ENCODE measurements at places on chromosomes 6 and 20.
A peak's percentile ranks its signal among the peaks of the same experiment; 100 is the strongest.

DNA sequence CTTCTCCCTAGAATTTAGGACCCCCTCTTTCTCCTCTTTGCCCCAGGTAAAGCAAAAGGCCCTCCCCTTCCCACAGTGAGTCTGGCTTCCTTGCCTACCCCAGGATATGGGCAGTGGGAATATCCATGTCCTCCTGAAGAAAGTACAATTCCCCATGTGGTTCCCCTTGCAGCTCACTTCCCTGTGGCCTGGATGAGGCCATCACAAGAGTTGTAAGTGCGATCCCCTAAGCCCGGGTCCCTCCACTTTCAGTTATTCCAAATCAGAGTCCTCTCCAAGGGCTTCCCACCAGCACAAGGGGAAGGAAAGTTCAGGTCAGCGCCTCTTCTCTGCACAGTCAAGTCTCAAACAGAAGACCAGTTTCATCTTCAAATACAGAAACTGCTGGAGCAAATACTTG lies 10.2 kb upstream of the PTPN1 start:
- DNase-seq = no peak

- no peak for DNase-seq
Observed at GRCh38 chr6:127201321-127201720, 65.3 kb upstream of the RNF146 start.

GRCh38 chr6:83464381-83465140 lies 33.7 kb upstream of the ME1 start:
- no peak for DNase-seq

DNA sequence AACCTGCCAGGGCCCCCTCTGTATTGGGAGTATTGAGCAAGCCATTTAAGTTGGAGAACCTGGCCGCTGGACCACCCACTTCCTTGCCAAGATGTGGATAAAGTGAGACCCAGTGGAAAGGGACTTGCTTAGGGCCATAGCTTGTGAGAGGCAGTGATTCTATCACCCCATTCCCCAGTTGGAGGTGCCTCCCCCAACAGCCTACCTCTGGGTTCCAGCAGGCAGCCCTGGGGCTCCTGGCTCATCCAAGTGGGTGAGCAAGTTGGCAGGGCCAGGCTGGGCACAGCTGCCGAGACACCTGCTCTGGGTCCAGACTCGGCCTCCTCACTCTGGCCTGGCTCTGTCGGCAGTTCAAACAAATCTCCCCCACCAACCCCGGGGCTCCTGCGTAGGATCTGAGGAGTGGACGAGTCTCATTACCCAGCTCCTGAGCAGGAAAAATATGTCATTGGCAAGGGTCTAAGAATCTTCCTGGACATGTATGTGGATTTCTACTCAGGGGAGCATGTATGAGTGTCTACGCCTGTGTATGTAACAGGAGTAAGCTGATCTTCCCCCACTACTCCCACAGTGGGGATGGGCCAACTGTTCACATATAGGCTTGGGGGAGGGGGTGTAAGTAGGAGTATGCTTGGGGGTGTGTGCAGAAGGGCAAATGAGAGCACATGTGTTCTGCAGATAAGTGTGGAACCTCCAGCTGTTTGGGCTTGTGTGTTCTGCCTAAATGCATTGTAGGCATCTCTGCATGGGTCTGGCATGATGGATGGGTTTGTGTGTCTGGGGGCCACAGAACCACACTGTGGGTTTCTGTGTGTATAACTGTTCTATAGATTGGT lies 1.9 kb downstream of the ID1 start:
- DNase-seq = no peak

- no peak for DNase-seq
Observed at GRCh38 chr20:11041396-11041795, 367.6 kb upstream of the JAG1 start.

GRCh38 chr6:42390228-42390934 lies 61.3 kb downstream of the TRERF1 start:
- DNase-seq = peak; percentile 92

DNA sequence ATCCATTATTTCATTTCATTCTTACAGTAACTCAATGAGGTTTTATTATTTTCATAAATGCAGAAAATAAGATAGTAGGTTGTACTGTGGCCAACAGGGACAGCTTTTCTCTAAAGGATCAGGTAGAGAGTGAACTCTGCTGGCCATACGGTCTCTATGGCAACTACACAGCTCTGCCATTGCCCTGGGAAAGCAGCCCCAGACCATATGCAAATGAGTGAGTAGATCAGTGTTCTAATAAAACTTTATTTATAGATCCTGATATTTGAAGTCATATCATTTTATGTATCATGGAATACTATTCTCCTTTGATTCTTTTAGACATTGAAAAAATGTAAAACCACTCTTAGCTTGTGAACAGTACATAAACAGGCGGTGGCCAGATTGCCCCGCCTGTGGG lies 192.5 kb upstream of the RREB1 start:
- DNase-seq = no peak

GRCh38 chr6:110355727-110356126 lies 2.4 kb downstream of the METTL24 start:
- no peak for DNase-seq

GRCh38 chr6:23879816-23880215 lies 246.2 kb upstream of the NRSN1 start:
- DNase-seq = no peak

GRCh38 chr20:18416486-18416885 lies 50.3 kb downstream of the DZANK1 start:
- DNase-seq = no peak

- DNase-seq = no peak
Observed at GRCh38 chr20:10670501-10671220, 3.1 kb downstream of the JAG1 start.

DNA sequence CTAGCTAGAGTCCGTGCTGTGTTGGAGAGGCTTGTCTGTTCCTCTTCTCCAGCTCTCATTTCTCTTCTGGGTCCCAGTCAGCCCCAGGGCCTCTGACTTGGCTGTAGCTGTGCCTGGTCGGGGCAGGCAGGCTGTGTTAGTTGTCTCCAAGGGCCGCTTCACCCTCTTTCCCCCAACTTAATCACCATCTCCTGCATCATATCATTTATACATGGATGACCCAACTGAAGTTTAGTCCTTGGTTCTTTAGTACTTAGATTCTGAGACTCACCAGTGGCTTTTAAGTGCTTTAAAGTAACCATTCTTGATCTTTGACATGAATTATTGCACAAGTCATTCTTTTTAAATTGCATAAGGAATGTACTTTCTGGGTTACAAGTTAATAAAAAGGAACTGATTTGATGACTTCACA lies 127.3 kb downstream of the RTN4IP1 start:
- DNase-seq = no peak

DNA sequence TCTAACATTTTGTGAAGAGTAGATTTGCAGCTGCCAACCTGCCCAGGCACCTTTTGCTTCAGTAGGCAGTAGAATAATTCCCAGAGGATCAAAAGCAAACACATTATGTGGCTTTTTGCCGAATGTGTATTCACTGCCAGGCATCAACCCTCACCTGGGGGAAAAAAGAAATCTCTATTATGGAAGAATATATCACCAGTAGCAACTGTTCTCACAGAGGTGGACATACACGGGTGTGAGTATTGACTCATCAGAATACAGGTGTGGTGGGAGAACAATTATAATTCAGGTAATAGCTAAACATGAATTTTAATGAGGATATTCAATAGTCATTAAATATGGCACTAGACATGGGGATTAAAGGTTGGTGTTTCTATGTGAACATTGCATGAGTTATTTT lies 910.7 kb downstream of the TFAP2A start:
- no peak for DNase-seq

- peak; percentile 6 for DNase-seq
Observed at GRCh38 chr6:131728296-131728939, 17.6 kb upstream of the CTAGE9 start.

DNA sequence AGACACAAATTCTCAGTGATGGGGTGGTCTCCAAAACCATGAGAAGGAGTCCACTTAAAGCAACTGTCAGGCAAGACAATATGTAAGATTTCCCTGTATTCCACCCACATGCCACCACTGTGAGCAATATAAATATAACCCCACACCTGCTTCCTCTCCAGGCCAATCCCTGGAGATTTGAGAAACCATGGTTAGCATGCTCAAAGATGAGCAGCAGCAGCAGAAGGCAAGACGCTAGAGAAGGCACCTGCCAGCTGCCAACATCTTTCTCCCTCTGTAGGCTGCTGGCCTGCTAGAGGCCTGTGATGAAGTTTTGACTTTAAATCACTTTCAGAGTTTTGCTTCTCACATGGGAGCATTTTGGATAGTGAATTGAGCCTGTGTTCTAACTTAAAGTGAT lies 7.9 kb upstream of the SOD2 start:
- DNase-seq = no peak

DNA sequence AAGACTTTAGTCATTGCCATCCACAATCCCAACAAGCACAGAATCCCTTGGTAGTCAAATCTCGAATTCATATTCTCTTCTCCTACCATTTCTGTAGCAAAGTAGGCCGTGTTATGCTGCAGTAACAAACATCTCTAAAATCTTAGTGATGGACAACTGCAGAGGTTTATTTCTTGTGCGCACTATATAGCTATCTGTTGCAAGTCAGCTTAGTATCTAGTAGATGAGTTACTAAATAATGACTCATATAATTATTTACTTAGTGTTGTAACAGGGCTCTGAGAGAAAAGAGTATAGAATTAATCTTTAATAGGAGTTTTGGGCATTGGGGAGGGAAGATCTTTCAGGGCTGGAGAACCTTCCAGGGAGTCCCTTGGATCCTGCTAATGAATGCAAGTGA lies 73.3 kb downstream of the CAP2 start:
- no peak for DNase-seq

DNA sequence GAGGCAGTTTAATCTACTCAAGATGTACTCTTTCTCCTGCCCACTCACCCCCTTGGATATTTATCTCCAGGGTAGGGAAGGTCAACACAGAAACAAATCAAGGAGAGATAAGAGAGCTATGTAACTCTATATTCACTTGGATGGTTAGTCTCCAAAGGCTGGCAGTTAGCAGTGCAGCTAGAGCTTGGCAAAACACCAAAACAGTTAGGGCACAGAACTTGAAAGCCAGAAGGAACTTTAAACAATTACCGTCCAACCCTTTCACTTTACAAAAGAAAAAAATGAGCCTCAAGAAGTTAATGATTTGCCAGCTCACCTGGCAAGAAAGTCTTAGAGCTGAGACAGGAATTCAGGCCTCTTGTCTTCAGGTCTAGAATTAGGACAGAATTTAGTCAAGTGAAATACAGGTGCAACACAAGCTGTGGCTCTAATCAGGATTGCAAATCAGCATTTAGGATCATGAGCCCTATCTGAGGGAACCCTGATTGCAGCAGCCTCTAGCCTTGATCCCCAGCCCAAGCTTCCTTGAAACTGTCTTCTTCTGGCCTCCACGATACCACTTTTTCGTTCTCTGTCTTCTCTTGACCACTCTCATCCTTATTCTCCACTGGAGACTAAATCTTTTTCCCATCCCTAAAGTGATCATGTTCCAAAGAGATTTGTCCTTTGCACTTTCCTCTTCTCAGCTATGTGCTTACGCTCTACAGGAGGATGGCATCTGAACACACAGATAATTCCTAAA lies 14.9 kb downstream of the NEDD9 start:
- no peak for DNase-seq

GRCh38 chr6:111013144-111013915 lies 31.5 kb downstream of the RPF2 start:
- no peak for DNase-seq

DNA sequence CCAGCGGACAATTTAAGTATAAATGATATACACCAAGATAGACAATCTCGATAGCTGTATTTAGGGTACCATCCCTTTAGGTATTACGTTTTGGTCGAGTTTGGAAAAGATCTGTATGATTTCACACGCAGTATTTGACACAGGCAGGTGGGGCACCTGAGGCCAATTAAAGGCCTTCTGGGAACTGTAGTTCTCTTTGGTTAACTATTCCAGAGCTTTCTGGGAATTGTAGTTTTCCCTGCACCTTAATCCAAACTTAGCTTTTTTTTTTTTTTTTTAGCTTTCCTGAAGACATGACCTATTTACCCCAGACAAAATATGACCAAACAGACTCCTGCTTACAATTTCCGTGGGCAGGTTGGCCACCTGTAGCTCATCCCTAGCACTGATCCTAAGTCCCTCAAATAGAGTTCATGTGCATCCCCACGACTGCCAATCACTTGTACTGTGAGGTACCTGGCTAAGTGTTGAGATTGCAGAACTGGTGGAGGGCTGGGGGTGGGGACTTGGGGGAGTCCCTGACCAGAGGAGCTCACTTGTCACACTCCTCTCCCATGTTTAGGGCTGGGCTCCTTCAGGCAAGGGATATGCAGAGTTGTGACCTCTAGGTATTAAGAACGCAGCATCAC lies 999 bp upstream of the EHMT2 start:
- DNase-seq = peak; percentile 57

- DNase-seq = no peak
Observed at GRCh38 chr6:79631693-79632172, 604 bp downstream of the SH3BGRL2 start.

DNA sequence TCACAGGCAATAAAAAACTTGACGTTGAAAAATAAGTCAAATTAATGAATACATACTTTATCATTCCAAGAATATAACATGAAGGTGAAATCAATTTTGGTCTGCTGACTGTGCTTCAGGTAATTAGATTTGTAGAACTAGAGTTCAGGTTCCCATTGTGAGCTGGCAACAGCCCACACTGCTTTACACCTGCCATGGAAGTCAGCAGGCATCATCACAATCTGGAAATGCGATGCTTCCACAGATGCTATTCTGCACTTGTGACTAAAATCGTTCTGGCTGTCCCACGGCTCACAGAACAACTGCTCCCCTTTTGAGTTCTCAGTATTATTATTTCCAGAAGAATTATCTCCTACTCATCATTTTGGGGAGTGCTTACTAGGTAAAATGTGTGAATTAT lies 62.6 kb upstream of the THEMIS start:
- no peak for DNase-seq

DNA sequence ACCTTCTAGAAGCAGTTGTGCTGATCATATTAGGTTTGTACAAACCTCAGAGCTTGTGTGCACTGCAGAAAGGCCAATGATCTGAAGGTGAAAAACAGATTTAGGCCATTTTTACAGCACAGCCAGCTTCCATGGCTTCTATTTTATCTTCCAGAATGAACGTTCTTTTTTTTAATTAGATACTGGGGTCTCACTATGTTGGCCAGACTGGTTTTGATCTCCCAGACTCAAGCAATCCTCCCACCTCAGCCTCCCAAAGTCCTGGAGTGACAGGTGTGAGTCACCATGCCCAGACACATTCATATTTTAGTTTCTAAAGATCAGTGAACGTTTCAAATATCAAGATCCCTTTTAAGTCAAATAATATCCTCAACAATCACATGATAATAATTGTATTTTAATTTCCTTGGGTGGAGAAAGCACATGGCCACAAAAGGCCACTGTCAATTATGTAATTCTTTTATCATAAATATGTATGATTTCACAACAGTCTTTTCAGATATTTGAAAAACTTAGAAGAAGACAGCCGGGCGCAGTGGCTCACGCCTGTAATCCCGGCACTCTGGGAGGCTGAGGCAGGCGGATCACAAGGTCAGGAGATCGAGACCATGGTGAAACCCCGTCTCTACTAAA lies 326.7 kb upstream of the JARID2 start:
- no peak for DNase-seq
